ENCODE measurements at places on chromosomes 3 and 15.

GRCh38 chr15:42733027-42733426, 3.9 kb downstream of the CDAN1 start:
- no peak for DNase-seq

DNA sequence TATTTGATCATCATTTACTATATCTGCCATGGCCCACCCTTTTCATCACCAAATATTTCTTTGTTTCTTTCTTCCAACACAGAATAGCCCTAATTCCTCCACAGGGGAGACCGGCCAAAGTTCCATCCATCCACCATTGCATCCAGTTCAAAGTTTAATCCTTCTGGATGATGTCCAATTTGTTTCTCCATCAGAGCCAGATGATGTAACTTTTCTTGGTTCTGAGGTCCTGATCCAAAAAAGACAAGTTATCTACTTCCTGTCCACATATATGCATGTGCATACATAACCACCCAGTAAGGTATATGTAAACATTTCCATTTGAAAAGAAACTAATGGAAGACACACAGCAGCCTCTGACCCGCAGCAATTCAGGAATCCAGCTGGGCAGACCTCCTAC, 237.3 kb downstream of the SHOX2 start:
- no peak for DNase-seq

- no peak for DNase-seq
Measured at GRCh38 chr15:62135532-62136134, 29.5 kb downstream of the C2CD4B start.

GRCh38 chr3:22216601-22217000, 465.6 kb upstream of the ZNF385D start:
- no peak for DNase-seq

GRCh38 chr3:69353503-69353902, 32.4 kb downstream of the FRMD4B start:
- no peak for DNase-seq

DNA sequence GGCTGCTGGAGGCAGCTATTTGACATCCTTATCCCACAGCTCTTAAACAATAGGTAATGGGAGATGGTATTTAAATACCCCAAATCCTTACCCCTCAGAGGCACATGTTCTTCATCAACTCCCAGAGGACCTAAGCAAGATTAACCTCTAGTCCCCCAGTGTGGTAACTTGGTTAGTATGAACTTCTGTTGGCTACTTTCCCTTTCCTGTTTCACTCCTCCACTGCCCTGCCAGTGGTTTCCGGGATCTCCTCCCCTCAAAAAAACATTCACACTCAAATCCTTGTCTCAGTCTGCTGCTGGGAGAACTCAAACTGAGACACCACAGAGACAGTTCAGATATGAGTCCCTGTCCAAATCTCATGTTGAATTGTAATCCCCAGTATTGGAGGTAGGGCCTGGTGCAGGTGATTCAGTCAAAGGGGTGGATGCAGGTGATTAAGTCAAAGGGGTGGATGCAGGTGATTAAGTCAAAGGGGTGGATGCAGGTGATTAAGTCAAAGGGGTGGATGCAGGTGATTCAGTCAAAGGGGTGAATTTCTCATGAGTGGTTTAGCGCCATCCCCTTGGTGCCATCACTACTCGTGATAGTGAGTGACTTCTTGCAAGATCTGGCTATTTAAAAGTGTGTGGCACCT, 335.0 kb upstream of the CTNNB1 start:
- DNase-seq = no peak
